Pancreas (tissue), 10 donors: ENCODE measurements at places on chromosomes 5 and 9. TPM values are rescaled to one million over a fixed set of nuclear protein-coding genes. Genes with fewer than 3 reads are reported as not detected.

DNA sequence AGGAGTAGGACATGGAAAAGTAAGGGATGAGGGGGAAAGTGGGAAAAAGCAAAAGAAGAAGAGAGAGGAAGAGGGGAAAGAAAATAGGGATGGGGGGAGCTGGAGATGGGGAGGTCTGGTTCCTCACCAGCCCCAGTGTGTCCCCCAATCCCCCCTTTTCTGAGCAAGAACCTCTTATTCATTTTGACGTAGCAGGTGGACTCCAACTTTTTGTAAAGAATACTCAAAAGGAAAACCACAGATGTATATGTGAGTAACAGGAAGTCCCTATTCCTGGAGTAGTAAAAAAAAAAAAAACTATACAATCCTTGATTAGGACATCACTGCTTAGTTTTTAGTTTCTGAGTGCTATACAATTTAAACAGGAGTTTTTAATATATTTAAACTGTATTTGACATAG, 3.9 kb upstream of the CFAP95 start:
- H3K27ac ChIP-seq = no peak overlapping the region
- no peaks in the 10 kb centered on the region for H3K36me3 ChIP-seq
- no peaks in the 10 kb centered on the region for H3K27me3 ChIP-seq
- DNase-seq = no peak
- no peak overlapping the region for H3K4me3 ChIP-seq

- H3K4me3 ChIP-seq = no peak overlapping the region
- no peaks in the 10 kb centered on the region for H3K4me1 ChIP-seq
- no peaks in the 10 kb centered on the region for H3K36me3 ChIP-seq
- H3K27ac ChIP-seq = no peak overlapping the region
- DNase-seq = no peak
These were observed 181.4 kb downstream of the GDNF start for GRCh38 chr5:37658440-37658839.

DNA sequence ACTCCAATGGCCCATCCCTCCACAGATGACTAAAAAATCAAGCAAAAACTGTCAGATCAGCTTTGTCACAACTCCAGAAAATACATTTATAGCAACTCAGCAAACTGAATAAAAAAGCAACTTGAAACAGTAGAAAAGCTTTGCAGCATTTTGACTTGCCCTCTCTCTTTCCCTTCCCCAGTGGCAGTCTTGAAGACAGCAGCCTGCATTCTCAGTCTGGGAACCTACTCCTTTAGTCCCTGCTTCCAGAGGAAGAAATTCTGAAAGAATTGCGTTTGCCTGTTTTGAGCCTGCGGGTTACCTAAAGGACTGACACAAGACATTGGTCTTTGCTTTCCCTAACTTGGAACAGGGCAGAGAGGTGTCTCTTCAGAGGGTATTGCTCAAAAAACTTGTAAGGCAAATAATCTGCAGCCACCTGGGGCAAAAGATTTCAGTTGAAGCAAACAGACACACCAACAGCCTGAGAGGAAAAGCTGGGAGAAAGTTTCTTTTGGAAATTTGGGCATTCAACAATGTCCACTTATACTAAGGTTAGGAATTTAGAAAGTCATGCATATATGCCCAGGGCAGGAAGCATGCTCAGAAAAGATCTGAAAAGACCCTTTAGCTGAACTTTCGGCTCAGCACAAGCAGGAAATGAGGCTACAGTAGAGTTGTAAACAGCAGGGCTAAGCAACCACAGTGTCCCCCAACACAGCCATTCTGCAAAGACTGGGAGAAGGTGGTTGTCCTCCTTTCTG, 15.2 kb upstream of the SLC35D2 start:
- H3K27ac ChIP-seq = no peak overlapping the region
- no peaks in the 10 kb centered on the region for H3K36me3 ChIP-seq
- H3K4me1 ChIP-seq = no peaks in the 10 kb centered on the region
- H3K4me3 ChIP-seq = no peak overlapping the region
- no peaks in the 10 kb centered on the region for H3K27me3 ChIP-seq
- no peak for DNase-seq

DNA sequence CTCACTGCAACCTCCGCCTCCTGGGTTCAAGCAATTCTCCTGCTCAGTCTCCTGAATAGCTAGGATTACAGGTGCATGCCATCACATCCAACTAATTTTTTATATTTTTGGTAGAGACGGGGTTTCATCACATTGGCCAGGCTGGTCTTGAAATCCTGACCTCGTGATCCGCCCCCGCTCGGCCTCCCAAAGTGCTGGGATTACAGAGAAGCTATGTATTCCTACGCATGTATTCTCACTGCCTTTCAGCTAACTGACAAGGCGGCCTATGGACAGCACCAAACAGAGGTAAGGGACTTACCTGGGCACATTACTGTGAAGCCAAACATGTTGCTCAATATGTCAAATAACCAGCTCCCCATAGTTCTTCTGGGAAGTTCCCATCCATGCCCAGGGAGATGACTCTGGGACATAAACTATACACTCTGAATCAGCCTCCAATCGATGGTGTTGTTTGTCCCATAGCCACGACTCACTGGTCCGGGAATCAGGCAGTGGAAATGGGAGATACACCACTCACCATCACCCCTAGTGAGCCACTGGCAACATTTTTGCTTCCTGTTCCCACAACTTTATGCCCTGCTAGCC, 114.6 kb downstream of the SYK start:
- no peaks in the 10 kb centered on the region for H3K27me3 ChIP-seq
- no peak overlapping the region for H3K27ac ChIP-seq
- H3K36me3 ChIP-seq = no peaks in the 10 kb centered on the region
- H3K4me1 ChIP-seq = no peaks in the 10 kb centered on the region
- no peak overlapping the region for H3K4me3 ChIP-seq
- no peak for DNase-seq

- DNase-seq = no peak
- no peak overlapping the region for H3K4me3 ChIP-seq
- no peaks in the 10 kb centered on the region for H3K27me3 ChIP-seq
- H3K4me1 ChIP-seq = no peaks in the 10 kb centered on the region
These were observed 603.3 kb downstream of the EFNA5 start for GRCh38 chr5:107067395-107067794.

The FBXW2 gene
- total RNA-seq = 24.1 TPM

The IGFBPL1 gene
- total RNA-seq = 1.1 TPM
